ENCODE measurements at places on chromosomes 12 and 14.

DNA sequence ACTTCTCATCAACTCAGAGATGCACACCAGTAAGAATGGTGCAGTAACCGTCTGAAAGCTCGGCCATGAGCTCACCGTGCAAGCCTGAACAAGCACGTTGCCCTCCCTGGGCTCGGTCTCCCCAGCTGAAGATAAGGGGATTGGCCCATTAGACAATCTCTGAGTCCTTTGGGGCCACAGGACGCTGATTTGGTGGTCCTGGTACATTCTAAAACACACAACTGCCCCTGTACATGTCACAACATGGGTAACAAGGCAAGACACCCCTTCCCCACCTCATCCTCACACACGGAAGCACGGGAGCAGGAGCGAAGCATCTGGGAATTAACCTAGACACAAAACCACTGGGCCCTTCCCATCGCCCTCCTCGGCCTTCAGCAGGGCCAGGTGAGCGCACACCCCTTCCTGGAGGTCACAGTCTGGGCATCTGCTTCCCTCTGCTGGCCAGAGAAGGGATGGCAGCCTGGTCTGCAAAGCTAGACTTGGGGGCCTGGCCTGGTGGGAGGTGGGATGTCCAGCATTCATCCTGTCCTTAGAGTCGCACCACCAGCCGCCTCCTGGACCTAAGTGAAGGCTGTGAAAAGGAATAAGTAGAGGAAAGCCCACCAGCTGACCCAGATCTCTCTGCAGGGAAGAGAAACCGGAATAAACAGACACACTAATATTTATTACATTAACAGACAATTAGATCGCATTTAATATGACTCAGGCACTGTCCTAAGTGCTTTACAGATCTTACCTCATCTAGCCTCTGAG lies 18.9 kb upstream of the SMUG1 start:
- peak; percentile 93 for DNase-seq

- DNase-seq, result no peak
These were observed 99.5 kb downstream of the PDZRN4 start for GRCh38 chr12:41287500-41288141.

DNA sequence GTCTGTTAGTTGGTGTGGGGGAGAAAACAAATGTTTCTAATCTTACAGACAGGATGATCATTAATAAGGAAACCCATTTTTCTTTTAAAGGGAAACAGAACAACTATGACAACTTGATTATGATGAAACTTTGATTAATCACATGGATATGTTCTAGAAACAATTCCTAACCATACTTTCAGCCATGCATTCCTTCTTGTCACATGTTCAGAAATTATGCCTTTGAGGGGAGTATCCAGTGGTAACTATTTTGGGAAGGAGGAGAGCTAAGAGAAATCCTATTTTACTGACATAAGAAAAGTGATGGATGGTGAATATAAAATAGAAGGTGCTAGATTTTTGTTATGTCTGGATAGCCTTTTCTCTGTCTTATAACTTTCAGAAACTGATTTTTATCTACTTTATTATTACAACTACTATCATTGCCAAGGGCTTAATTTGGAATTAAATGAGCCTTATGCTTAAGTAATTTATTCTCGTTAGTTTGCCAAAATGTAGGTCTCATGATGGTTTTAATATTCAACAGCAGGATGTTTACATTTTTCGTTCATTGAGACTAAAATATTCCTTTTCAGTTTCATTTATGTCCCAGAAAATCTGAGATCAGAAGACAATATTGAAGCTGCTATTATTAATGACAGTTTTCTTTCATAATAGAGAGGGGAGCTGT lies 200.1 kb downstream of the TMTC2 start:
- DNase-seq, result no peak

DNA sequence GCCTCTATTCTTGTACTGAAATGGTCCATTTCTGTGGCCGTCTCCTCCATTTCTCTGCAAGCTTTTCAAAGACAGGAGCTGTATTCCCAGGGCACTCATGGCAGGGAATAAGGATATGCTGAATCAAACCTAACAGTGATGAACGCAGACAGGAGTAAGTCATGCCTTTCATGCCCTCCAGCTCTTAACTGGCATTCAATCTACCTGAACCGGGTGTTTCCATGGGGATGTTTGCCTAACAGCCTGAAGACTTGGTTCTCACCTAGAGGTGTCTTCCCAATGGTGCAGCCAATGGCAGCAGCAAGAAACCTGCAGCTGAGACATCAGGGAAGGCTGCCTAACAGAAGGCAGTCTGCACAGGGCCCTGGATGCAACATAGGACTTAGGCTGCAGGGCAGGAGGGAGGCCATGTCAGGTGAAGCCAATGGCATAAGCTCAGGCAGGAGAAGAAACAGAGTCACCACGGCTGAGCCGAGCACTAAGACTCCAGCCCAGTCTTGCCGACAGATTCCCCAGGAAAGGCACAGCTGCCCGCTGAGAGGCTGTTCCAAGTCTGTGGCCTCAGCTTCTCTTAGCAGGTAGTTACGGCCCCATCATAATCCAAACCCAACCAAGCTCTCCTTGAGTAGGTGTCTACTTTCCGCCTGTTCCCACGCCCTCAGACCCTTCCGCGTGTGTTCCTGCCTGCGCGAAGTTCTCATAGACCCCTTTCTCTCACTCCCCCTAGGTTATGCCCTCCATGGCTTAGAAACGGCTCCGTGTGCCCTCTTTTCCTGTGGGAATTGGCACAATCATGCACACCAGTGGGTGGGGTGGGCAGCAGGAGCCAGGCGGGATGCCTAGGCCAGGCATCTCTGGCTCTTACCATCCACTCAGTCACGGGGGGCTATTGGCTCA lies 44.1 kb downstream of the VWF start:
- DNase-seq, result no peak

GRCh38 chr12:65259501-65259900 lies 19.0 kb upstream of the MSRB3 start:
- no peak for DNase-seq

DNA sequence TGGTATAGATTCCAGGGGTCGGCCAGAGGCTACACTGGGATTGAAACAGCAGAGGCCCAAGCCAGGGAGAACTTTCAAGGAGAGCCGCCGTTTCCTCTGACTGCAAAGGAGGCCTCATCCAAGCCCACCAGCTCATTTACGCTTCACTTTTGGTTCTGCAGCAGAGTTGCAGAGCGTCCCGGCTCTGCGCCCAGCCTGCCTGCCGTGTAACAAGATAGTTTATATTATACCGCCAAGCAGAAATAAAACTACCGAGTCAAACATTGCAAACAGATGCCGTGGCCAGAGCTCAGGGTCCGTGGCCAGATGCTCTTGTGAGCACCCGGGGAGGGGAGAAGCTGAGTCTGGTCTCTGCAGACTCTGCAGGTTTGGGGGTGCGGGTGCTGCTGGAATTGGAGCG lies 60.7 kb upstream of the TBX3 start:
- DNase-seq, result no peak

- peak; percentile 90 for DNase-seq
These were observed 1.6 kb upstream of the ASB2 start for GRCh38 chr14:93977790-93978581.

DNA sequence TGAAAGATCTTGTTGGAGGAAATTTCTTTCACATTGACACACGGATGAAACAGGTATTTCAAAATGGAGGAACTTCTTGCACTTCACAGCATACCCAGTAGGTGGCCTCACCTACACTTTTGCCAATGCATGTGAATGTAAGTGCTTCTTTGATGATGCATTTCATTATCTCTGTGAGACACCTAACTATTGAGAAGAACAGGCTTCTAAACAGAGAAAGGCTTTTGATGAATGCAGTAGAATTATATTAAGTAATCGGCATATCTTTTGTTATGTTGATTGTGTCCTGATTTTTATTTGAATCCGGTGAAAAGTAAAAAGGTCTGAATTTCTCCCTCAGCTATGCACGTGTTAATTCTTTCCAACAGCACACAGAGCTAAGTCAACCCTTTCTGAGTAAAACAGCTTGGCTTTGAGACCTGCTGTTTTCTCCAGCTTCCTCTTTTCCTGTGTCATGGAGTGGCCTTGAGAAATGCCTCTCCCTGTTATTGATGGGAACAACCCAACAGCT lies 399.0 kb downstream of the NAV3 start:
- peak; percentile 85 for DNase-seq

GRCh38 chr14:25090716-25091454 lies 40.9 kb upstream of the STXBP6 start:
- no peak for DNase-seq

DNA sequence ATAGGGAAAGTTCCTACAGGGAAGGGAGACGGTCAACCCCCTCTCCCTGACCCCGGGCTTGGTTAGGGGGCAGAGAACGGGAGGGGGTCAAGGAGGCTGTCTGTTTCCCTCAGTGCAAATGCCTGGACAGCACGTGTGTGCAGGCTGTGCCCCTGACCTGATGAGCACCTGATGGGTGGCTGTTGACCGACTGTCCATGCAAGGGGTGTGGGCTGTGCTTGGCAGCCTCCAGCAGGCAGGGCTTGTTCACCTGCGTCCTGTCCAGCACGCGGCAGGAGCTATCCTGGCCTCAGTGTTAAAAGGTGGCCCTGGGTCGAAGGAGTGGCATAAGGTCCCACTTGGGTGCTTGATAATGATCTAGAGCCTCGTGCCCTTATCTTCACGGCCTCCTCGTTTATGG lies 221.0 kb downstream of the CACNA1C start:
- DNase-seq, result no peak

DNA sequence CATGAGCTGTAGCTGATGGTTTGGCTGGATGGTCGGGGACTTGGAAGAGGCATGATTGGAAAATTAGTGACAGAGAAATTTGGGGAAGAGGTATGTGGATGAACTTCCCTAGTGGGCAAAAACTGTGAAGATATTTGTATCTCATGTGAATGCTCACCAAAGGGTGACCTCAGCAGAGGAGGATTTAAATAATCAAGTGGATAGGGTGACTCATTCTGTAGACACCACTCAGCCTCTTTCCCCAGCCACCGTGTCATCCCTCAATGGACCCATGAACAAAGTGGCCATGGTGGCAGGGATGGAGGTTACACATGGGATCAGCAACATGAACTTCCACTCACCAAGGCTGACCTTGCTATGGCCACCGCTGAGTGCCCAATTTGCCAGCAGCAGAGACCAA lies 60.8 kb upstream of the KRAS start:
- no peak for DNase-seq

GRCh38 chr12:104888892-104889291 lies 69.2 kb downstream of the SLC41A2 start:
- DNase-seq, result no peak

Data from Karpas-422 (cell line).